MCF 10A (cell line): ENCODE measurements at places on chromosomes 5 and 9.

- DNase-seq, result no peak
These were observed 43.9 kb downstream of the SLC46A2 start for GRCh38 chr9:112846528-112847488.

DNA sequence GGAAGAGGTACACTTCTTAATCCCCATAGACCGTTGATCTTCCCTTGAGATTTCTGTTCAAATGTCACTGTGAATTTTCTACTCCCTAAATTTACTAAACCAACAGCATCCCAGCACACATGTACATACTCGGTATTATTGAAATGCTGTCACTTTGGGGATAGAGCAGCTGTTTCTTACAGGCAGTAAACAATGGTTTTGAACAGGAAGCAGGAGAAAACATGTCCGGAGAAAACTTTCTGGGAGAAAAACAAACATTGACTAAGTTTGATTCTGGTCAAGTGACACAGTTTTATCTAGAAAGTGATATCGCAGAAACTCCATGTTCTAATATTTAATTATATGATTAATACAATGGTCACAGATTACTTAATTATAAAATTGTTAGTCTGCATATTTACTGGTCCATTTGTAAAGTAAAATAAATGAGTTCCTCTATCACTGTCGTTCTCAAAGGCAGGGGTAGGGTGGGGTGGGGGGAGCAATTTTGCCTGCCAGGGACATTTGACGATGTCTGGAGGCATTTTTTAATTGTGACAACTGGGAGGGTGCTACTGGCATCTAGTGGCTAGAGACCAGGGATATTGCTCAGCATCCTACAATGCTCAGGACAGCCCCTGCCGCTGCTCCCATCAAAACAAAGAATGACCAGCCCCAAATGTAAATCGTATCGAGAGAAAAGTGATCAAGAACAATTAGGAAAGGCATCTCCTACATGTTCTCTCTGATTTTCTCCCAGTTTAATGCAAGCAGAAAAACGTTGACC, 12.2 kb downstream of the TAS2R1 start:
- DNase-seq, result no peak

DNA sequence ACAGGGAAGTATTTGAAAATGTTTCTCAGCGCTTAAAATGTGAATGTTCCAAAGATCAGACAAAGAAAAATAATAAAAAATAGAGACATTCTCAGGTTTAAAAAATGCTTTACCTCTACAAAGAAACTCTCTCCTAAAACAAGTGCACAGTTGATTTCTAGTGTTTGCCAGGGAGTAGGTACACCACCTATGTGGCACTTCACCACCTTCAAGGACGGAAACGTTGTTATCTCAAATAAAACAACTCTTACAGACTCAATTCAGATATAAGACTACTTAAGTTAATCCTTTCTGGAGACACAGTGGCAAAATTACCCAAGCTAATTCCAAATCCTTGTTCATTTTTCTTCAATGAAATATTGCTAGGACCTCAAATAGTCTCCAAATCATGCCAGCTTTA, 286.4 kb upstream of the ISL1 start:
- DNase-seq, result no peak

DNA sequence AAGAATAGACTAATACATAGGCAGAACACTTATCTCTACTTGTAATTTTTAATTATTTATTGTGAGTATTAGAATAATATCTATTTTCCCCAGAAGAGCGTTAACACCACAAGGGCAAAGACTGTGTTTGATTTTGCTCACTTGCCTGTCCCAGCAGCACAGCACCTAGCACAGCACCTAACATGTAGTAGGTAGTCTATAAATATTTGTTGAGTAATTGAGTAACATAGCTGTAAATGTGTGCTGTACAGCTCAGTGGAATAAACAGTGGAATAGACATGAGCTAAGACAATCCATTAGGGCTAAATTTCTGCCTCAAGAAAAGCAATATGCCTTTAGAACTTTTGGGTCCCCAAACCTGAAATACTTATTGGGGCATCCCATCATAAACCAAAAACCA, 49.3 kb upstream of the VCAN start:
- DNase-seq, result no peak

GRCh38 chr5:143820451-143820850, 8.5 kb downstream of the HMHB1 start:
- no peak for DNase-seq

DNA sequence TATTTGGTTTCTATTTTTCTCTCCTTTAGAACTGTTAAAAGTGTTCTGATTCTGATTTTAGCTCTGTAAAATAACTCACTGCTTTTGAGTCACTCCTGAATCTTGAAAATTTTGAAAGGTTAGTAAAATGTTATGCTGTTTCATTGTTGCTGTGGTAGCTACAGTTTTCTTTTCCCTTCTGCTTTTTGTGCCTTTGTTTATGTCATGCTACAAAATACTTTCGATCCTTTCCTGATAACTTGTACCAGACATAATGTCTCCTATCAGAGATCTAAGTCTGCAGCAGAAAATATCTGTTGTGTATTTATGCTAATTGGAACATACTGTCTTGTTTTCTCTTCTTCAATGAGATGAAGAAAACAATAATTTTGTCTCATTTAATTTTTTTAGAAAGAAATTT, 26.9 kb upstream of the CEP120 start:
- DNase-seq, result no peak

DNA sequence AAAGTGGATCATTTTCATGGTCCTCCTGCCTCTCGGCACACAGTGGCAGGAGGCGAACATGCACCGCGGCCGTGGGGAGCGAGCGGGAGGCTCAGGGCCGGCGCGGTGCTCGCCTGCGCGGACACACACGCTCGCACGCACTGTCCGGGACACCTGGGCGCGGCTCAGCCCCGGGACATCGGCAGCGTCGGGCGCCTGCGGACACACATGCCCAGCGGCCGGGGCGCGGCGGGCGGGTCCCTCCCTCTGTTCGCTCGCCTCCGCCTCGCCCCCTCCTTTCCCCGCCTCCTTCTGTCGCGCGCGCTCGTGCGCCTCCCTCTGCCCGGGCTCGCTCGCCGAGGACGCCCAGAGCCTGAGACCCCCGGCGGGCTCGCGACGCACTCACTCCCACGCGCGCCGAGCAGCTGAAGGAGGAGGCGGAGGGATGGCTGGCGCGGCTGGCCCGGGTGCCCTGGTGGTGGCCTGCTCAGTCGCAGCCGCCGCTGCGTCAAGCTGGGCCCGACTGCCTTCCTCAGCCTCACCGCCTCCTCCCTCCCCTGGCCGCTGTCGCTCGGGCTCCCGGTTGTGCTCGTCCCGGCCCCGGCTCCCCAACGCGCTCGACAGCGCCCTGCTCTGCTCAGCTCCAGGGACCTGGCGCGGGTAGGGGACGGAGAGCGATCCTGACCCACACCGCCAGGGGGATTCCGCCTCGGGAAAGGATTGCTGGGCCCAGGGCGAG, at the start of gene FRMD3:
Gene FRMD3 (minus strand): TSS at position 230 of the 718 bp plus-strand sequence. CDS start 170 bp downstream, at position 60.
- peak; percentile 53 for DNase-seq
